EL (cell line): ENCODE measurements at places on chromosomes 3 and 15.

DNA sequence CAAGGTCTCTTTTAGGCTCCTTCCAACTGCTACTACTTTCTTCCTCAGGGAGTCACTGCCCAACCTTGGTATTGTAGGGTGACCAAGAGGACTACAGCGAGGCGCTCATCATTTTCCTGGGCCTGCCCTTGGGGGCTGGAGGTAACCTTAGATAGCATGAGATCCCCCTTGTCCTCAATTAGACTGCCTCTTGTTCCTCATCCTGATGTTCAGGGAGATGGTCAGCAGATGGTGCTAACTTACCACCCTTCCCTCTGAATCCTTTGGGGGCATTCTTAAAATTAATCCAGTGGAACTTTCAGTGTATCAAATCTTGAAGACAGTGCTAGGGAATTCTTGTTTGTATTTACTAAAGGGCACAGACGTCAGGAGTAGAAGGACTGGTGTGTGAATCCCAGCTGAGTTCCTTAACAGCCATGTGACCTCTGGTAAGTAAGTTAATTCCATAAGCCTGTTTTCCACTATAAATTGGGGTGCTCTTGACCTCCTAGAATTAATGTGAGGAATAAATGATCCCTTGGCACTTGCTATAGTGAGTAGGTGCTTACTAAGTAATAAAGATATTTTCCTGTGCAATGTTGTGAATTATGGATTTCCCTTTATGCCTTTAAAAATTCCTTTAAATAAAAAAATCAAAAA, 4.1 kb upstream of the CLPX start:
- DNase-seq: peak; percentile 62

DNA sequence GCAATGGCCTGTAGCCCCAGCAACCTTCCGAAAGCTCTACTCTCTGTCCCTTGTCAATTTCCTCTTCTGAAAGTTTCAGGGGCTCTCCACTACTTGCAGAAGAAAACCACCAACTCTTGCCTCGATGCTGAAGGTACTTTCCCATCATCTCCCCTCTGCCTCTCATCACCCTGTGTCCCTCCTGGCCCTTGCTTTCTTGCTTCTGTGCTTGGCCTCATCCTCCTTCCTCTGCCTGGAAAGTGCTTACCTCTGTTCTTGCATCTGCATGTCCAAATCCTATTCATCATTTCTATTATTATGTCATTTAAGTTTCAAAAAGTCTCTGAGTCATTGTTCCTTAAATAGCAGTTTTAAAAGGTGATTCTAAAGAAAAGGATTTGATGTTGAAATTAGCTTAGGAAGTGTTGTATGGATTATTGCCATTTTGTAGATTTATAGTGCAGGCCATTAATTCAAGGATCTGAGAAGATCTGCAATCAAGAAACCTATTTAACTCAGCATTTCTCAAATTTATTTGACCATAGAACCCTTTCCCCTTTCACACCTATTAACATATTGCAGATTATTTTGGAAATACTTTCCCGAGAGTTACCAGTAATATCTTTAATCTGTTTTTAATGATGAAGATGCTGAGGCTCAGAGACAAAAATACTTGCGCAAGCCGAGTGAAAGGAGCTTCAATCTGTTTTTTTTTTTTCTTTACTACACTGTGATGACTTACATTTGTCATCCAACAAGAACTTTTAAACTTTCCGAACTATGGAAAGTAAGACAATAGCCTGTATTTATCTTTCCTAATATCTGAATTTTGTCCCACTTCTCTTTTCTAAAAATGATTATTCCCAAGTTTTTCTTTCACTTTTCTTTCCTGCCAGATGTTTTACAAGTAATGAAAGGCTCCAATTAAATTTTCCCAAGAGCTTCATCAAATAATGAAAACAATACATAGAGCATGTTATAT, 22.3 kb upstream of the CFAP161 start:
- no peak for DNase-seq

- DNase-seq: no peak
Measured at GRCh38 chr3:27723815-27724458, 1.8 kb upstream of the EOMES start.

GRCh38 chr3:190210608-190211007, 89.9 kb upstream of the P3H2 start:
- no peak for DNase-seq

GRCh38 chr3:167609156-167609555, 44.6 kb downstream of the WDR49 start:
- no peak for DNase-seq

DNA sequence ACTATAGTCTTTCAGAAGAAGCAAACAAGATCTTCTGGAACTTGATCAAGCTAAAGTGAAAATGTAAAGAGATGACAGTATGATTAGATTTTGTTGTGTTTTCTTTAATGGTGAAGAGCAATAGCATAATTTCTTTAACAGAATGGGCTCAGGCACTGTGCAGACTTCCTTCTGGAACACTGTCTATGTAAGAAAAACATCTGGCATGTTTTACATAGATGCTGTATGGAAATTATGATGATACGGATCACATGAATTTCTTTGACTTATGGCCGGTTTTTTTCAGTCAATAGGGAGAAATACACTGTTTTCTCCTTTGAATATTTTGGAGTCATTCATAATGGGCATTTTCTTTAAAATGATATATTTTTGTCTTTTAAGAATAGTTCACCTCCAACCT, 42.6 kb downstream of the PHLDB2 start:
- DNase-seq: no peak

GRCh38 chr15:89406218-89406939, 71.8 kb upstream of the POLG start:
- peak; percentile 29 for DNase-seq

DNA sequence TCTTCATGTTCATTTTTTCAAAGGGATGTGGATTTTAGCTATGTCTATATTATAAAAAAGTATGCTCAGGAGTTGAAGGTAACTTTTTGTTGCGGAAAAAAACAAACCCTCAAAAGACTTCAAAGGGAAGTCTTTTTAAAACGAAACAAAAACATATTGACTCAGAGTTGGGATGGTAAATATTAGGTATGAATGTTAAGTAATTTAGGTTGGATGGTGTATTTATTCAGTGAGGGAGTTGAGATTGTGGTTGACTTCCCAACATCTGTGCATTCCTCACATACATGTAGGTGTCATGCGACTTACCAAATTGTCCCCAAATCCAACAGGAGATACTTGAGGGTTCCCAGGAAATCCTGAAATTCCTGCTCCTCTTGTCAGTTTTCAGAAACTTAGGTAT, 32.7 kb upstream of the PLSCR5 start:
- no peak for DNase-seq

DNA sequence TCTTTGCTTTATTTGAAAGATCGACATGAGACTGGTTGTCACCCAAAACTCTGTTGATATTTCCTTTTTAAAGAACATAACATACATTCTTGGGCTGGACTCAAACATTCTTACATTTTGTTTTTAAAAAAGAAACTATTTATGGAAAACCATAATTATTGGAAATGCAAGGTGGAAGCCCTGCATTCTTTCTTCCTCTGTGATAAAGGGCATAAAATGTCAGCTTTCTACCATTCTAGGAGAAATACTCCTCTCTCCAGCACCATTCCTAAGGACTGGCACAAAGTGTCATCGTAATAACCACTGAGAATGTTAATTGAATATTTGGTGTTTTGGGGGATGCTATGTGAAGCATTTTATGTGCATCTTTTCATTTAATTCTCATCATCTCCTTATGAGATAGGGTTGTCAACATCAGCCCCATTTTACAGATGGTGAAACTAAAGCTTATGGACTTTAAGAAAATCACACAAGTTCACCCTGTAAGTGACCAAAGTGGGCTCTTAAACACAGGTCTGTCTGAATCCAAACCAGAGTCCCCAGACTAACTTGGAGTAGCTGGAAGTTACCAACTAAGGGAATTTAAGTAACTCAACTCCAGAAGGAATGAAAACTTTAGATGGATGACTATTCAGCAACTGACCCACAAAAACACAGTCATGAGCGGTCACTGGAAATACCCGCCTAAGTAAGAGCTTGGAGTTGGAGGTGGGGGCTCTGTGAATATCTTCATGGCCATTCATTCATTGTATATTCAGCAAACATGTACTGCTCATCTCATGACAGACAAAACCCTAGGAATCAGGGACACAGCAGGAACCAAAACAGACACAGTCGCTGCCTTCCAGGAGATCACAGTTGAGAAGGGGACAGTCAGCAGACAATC, 45.9 kb upstream of the LMCD1 start:
- DNase-seq: peak; percentile 14

GRCh38 chr3:136078421-136079364, 113.2 kb downstream of the PPP2R3A start:
- peak; percentile 33 for DNase-seq

- peak; percentile 21 for DNase-seq
Measured at GRCh38 chr3:196440696-196441095, 8.5 kb upstream of the UBXN7 start.

DNA sequence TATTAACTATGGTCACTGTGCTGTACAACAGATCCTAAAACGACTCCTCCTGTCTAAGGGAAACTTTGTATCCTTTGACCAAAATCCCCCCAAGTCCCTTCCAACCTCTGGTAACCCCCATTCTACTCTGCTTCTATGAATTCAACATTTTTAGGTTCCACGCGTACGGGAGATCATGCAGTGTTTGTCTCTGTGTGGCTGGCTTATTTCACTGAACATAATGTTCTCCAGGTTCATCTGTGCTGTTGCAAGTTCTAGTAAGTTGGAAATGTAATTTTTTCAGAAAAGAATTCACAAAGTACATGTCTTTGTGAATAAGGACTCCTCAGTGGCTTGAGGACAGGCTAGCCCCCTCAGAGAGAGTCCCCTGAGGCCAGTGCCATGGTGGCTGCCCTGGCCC, 66.1 kb downstream of the ATP10A start:
- no peak for DNase-seq

DNA sequence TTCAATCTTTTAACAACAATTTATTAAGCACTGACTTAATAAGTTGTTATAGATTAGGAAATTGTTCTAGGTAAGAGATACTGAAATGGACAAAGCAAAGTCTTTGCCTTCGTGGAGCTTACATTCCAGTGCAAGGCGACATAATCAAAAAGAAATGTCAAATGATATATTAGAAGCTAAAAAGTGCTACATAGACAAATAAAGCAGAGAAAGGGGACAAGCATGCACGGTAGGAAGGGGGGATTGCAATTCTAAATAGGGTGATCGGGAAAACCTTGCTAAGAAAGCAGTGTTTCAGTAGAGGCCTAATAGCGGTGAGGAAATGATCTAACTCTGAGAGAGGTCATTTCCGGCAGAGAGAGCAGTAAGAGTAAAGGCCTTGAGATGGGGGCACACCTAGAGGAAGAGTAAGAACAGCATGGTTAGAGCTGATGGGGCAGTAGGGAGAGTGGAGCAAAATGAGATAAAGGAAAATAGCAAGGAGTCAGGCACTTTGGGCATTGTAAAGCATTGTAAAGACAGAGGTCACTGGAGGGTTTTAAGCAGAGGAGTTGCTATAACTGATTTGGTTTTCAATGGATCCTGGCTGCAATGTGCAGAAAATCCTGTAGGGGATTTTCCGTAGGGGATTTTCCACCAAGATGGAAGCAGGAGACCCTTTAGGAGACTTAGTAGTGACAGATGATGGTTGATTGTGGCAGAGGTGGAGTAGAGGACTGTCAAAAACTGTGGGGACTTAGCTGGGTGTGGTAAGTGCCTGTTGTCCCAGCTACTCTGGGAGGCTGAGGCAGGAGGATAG, 71.7 kb upstream of the CFAP20DC start:
- no peak for DNase-seq

- no peak for DNase-seq
Measured at GRCh38 chr3:172009803-172010202, 29.6 kb upstream of the FNDC3B start.

DNA sequence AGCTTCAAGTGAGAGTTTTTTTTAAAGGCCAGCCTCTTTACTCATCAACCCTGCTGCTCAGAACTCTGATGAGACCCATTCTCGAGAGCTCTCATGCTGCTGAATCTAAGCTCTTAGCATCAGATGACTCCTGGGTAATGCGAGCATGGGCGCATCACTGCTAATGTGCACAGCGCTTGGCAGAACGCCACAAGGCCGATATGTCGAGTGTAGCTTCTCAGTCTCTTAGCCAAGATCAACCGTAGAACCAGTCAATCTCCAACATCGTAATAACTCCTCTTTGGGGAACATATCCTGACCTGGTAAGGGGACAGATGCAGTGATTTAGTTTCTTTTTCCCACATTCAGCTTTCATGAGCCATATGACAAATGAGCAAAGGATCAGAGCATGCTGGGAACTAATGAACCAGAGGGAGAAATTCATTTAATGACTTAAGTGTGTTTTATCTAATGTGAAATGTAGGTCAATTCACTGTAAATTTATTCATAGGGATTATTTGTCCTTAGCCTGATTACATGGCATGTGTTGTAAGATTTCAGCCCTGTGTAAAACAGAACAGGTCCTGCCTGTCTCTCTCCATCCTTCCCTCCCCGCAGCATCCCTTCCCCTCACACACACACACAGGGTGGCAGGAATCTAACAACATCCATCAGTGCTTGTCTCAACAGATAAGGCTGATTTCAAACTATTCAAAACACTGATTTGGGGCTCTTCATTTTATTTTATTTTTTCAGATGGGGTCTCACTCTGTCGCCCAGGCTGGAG, 195.4 kb upstream of the C2CD4B start:
- no peak for DNase-seq
